Activated CD8-positive, alpha-beta memory T cell treated with anti-CD3 and anti-CD28 coated beads for 48 hours (primary cell): ENCODE measurements at places on chromosomes 3 and 15.

DNA sequence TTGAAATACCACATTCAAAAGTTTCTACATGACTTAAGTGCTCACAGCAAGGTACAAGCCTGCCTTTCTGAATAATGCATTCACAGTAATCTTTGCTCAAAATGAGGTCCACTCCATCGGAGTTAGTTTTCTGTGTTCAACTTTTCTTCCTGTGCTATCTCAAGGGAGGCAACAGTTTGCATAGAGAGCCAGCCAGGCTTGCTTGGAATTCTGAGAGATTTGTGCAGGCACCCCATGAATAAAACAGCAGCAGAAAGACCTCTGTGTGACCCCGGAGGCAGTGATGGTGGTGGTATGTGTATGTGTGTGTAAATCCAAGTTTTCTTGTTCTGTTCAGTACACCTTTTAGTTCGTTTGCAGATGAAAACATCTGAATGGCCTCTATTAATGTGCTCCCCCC lies 124.0 kb downstream of the ADAMTS9 start:
- DNase-seq, result no peak

DNA sequence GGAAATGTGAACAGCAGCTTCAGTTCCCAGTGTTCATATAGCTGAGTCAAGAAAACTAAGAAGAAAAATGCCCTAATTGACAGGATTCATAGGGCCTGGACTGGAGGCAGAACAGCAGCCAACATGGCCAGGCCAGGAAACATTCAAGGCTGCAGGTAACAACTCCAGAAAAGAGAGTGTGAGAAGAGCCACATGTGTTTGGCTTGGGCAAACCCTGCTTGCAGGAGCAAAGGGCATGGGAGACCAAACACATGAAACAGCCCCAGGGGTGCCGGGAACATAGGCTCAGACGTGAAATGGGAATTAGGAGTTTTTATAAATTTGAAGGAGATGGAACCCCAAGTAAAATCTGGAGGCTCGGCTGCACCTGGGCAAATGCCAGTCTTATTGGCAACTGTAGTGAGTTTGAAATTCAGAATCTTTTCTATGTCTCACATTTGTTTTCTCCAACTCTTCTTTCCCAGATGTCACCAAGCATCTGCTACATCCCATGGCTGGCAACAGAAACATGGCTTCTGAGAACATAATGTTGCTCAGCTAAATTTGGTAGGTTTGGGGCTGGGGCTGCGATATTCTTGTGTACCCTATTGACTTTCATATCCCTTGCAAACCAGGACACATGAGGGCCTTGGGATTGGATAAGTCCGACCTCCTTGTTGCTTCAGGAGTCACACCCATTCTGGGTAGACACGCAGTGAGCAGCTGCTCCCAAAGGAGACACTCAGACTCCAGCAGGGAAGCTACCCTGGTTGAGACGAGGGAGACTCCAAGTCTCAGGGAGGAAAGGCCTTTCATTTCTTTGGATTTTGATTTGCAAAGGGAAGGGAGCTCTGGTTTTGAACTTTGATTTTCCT lies 98.9 kb upstream of the CLSTN2 start:
- no peak for DNase-seq

DNA sequence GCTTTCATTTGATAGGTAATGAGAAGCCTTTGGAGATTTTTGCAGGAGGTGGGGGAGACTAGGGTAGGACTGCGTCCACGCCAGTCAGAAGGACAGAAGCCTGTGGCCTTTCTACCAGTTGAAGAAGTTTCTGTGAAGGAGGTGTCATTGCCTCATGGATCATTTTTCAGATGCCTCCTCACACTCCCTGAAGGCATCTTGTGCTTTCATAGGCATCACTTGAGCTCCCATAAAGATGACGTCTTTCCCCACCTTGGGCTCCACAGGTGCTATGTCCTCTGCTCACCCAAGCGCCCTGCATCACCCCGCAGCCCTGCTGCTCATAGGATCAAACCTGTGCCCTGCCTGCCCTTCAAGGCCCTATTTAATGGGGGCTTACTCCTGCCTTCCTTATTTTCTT lies 7.5 kb upstream of the ITGA11 start:
- no peak for DNase-seq

- no peak for DNase-seq
These were observed 37.9 kb downstream of the FNDC3B start for GRCh38 chr3:172077197-172077757.

GRCh38 chr3:126197343-126197742 lies 17.0 kb upstream of the ALDH1L1 start:
- DNase-seq, result no peak

DNA sequence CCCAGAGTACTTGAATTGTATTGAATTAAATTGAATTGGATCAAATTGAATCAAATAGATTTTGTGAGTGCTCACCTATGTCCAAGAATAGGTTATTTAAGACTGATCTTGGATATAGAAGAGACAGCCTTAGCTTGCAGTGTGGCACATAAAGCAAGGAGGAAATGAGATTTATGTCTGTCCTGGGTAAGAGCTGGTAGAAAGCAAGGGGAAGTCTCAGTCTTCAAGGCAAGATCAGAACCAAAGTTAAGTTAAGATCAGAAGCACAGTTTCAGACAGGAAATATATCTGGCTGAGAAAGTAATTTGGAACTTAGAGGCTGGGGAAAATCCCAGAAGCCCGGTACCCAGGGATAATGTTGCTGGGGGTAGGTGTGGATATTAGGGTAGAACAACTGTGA lies 244.4 kb upstream of the ARPP21 start:
- no peak for DNase-seq

DNA sequence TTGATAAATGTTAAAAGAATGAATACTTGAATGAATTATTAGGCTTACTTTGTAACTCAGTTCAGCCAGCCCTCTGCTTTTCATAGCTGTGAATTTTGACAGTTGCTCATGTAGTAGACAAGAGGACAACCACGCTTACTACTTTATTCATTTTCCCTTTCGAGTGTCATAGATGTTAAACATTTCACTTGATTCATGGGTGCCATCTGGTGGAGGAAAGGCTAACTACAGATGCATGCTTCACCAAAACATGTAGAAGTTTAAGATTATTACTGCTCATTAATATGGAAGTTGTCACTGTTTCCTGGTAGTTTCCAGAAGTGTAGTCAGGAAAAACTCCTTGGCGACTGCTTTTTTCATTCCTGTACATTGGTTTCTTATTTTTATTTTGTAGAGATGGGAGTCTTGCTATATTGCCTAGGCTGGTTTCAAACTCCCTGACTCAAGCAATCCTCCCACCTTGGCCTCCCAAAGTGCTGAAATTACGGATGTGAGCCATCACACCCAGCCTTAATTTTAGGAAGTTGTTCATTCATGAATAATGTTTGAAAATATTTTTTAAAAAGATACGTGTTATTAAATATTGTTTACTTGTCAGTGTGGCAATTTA lies 163.2 kb downstream of the B3GALNT1 start:
- DNase-seq, result peak; percentile 44

- DNase-seq, result no peak
These were observed 29.4 kb downstream of the MELTF start for GRCh38 chr3:197000211-197000610.

DNA sequence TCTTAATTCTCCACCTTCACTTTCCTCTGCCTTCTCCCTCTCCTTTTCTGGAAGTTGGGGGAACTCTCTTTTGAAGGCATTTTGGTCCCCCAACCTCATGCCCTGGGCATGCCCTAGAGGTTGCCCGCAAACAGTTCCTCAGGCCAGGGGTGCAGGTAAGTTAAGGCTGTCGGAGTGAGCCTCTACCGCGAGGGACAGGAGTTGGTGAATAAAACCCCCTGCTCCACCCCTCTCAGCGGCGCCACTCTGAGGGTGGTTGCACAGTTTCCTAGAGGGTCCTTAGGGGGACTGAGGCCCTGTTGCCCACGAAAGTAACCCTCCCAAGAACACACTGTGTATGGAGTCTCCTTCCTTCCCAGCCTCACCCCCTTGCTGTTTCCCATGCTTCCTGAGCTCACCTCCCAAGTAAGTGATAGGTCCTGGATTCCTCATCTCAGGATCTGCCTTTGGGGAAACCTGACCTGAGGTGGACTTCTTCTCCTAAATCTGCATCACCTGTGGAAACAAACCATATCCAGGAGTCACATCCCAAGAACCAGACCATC lies 23.1 kb upstream of the THSD4 start:
- no peak for DNase-seq

DNA sequence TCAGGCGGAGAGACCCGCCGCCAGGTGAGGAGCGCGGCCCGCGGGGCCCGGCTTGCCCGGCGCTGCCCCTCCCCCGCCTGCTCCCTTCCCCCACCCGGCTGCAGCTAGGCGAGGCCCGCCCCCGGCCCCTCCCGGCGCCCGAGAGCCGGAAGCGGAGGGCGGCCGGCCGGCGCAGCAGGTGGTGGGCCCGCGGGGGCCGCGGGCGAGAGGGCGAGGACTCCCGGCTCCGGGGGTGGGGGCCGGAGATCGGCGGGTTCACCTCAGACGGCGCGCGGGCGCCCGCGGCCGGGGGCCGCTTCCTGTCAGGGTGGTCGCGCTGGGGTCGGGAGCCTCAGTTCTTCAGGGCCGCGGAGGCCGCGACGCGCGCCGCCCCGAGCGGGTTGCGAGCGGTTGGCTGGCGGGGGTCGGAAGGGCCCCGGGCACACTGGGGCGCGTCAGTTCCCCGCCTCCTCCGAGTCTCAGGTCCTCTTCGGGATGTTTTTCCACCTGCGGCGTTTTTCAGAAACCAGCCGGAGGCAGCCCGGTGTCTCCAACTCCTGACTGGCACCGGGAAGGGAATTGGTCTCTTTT lies 395 bp downstream of the ZFAND6 start:
- DNase-seq, result peak; percentile 19

DNA sequence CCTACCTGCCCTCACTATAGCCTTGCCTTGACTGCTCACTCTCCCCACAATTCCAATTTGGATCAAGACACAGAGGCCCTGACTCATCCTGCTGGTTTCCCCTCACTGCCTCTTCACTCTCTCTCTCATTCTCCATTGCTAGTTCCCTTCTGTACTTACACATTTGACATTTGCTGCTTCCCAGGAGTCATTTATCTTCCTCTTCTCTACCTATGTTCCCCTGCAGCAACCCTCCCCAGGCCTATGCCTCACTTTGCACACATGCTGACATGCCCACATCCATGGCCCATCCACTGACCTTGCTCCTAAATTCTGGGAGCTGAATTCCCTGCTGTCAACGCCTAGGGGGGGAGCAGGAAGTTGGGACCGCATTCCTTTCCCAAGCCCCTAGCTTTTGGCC lies 82.2 kb downstream of the SRGAP3 start:
- DNase-seq, result no peak

- DNase-seq, result no peak
These were observed 44.8 kb downstream of the STRIT1 start for GRCh38 chr3:155248531-155249187.

DNA sequence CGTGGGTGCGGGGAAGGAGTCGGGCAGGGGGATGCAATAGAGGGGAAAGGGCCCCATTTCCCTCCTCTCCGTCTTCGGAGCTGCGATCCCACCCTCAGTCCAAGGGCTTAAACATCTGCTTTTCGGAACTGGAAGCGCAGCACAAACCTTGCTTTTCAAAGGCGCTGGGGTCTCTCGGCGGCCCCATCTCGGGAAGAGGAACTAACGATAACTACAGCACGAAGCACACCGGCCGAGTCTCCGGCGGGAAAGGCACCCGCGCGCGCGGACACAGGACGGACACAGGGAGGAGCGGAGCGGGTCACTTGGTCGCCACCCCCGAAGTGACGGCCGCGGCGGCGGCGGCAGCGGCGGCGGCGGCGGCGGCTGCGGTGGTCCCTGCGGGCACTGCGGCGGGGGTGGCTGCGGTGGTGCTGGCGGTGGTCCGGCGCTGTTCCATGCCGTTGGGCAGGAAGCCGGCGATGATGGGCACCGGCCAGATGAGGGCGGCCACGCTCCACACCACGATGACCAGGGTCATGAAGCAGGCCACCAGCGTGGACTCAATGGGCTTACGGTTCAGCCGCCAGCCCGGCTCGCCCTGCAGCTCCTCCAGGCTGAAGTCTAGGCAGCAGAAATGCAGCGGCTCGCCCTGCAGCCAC lies 1.1 kb downstream of the TMEM158 start:
- no peak for DNase-seq

- DNase-seq, result no peak
These were observed 27.7 kb downstream of the NR2F2 start for GRCh38 chr15:96358001-96358801.

DNA sequence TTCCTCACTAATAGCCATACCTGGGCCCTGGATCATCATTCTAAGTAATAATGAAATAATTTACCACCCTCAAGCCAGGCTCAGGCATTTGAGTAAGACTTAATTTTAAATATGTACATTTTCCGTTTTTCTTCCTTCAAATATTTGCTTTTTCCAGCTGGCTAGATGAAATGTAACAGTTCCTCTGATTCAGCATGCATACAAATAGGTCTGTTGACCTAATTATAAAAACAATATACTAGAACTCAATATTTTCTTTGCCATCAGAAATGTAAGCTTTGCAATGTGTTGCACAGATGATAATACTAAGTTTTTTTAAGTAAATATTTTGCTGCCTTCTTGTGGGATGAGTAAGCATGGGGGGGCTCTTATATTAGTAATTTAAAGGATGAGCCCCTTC lies 91.6 kb downstream of the FEZF2 start:
- no peak for DNase-seq

- DNase-seq, result no peak
These were observed 32.4 kb downstream of the CCDC12 start for GRCh38 chr3:46944191-46944590.

DNA sequence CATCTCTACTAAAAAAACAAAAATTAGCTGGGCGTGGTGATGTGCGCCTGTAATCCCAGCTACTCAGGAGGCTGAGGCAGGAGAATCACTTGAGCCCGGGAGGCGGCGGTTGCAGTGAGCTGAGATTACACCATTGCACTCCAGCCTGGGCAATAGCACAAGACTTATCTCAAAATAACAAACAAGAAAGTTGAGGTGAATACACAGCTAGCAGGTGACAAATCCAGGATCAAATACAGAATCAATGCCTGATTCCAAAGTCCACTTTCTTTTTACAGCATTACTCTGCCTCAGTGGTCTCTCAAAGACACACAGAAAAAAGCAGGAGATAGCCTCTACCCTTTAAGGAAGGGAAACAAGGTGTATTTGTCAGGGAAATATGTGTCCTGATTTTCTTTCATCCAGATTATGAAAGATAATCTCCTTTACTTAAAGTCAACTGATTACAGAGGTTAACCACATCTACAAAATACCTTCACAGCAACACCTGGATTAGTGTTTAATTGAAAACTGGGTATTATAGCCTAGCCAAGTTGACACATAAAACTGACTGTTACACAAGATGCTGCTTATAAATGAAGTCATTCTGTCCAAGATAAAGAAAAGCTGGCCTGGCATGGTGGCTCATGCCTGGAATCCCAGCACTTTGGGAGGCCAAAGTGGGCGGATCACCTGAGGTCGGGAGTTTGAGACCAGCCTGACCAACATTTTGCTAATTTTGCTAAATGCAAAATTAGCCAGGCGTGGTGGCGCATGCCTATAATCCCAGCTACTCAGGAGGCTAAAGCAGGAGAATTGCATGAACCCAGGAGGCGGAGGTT lies 4.0 kb upstream of the SLC25A38 start:
- no peak for DNase-seq
